ENCODE measurements at places on chromosomes 12 and 14.

DNA sequence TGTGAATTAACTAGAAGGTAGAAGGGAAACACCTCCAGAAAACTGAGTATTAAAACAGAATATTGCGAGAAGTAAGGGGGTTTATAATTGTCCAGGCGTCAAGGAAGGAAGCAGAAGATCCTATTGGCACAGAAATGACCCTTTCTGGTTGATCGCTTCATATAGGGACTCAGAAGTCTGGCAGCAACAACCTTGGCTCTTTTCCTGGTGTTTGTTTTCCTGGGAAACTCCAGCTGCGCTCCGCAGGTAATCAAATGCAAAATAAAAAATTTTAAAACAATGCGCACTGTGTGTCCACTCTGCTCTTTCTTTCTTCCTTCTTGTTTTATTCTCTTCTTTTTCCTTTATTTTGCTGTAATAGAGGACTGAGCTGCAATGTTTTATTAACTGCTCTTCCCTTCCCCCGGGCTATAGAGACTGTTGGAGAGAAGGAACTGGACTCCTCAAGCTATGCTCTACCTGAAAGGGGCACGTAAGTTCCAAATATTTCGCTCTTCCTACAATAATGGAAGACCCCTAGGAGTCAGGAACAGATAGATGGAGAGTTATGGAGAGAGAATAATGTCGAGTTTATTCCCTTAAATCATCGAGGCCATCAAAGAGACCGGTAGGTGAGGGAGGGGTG is 737 bp downstream of the SPX start:
- no peak for DNase-seq

DNA sequence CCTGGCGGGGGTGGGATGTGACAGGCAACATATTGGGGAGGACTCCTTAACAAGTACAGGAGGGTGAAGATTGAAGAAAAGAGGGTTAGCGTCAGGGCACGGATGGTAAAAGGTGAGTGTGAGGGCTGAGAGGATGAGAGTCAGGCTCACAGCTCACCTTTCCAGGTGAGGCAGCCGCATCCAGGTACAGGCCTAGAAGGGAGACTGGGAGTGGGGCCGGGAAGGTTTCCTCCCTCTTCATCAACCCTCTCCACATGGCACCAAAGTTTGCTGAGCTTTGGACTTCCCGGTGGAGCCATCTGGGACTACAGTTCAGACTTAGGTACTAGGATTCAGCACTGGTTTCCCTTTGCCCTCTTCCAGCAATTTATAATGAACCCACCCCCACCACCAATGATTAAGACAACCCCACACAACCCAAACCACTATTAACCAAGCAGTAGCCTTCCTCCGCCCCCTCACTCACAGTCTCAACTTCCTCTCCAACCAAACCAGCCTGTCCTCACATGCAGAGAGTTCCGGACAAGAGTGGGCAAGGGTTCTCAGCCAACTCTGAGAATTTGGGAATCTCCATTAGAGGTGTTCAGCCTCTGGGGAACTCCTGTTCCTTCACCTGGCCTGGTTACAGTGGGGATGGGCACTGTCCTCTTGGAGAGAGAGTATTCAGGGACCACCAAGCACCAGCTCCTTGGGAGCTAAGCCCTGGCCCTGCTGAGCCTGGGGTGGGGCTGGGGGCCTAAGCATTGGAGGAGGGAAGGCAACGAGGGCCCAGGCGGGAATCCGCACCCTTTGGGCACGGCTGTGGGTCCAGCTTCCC is 2.4 kb upstream of the HOXC4 start:
- DNase-seq, result no peak

GRCh38 chr14:85604714-85605113 is 74.8 kb downstream of the FLRT2 start:
- DNase-seq, result no peak

DNA sequence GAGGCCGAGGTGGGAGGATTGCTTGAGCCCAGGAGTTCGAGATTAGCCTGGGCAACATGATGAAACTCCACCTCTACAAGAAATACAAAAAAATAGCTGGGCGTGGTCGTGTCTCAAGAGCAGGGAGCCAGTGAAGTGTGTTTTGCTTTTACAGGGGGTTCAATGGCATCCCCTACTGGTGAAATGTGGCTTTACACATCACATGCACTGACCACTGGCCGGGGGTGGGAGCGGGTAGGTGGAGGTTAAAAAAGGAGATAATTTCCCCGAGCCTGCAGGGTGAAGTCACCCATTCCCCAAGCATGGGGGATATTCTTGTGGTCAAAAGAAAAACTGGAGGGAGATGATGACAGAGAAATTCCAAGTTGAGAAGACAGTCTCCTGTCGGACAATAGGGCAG is 63.6 kb upstream of the PWP1 start:
- peak; percentile 32 for DNase-seq

GRCh38 chr14:100476012-100476822 is 111.0 kb downstream of the BEGAIN start:
- no peak for DNase-seq

DNA sequence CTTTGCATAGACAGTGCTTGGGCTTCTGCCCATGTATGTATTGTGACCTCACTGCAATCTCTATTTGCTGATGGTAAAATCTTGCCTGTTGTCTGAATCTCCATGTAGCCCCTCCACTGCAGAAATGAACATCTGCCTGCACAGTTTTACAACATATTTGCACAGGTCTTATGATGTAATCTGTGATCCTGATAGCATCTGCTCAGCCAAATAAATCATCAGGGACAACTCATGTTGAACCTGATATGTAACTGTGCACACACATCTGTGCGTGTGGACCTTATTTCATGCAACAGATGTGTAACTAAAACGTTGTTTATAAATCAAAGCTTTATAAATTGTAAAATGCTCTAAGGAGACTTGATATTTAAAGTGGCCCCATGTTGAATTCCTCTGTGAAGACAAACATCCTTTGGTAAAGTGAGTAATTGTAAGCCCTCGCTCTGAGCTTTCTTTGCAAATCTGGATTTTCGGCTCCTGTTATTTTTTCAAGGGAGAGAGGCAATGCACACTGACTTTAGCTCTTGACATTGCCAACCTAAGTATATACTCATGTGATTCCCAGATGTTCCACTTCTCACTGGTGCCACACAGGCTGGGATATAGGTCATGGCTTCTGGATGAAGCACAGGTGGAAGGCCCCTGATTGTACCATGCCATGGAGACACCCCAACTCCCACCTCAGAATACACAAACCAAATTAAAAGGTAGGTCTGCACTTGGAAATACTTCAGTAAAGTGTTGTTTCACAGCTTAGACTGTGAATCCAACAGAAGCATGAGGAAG is 371.3 kb downstream of the GRIN2B start:
- no peak for DNase-seq

DNA sequence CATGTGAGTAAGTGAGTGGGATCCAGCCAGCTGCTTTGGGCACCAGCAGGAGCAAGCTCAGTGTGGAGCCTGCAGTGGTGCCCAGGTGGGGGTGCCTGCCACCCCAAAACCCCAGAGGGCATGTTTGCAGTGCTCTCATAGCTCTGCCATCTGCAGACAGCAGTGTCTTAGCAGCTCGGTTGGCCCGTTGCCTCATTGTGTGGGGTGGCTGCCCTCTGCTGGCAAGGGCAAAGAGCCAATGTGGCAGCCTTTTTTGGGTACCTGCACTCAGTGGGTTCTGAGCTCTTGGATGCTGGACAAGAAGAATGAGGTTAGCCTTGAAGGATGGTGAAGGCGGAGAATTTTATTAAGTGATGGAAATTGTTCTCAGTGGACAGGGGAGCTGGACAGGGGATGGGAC is 52.3 kb downstream of the NEUROD4 start:
- DNase-seq, result peak; percentile 70

DNA sequence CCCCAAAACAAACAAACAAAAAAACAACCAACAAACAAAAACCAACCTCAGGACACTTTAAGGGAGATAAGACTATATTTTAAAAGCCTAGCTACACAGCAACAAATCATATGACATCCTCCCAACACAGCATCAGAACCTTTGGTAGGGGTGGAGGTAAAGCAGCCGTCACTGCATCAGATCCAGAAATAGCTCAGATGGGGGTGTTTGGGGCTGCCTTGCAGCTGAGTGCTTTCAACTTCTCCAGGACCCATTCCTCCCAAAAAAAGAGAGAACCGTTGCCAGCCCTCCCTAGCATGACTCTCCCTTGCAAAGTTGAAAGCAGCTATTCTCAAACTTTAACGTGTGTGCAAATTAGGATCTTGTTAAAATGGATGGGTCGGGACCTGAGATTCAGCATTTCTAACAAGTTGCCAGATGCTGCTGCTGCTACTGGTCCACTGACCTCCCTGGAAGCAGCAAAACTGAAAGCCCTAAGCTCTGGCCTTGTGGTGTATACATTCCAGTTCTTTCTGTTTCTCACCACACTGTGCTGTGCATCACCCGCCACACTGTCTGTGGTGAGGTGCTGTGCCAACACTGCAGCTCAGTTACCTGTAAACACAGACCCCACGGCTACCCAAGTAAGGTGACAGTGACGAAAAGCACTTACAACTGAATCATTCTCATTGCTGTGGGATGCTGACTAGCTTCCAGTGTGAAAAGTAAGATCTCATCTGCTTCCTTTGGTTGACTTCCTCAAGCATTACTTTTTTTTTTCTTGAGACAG is 54.0 kb downstream of the SLC38A1 start:
- peak; percentile 49 for DNase-seq

DNA sequence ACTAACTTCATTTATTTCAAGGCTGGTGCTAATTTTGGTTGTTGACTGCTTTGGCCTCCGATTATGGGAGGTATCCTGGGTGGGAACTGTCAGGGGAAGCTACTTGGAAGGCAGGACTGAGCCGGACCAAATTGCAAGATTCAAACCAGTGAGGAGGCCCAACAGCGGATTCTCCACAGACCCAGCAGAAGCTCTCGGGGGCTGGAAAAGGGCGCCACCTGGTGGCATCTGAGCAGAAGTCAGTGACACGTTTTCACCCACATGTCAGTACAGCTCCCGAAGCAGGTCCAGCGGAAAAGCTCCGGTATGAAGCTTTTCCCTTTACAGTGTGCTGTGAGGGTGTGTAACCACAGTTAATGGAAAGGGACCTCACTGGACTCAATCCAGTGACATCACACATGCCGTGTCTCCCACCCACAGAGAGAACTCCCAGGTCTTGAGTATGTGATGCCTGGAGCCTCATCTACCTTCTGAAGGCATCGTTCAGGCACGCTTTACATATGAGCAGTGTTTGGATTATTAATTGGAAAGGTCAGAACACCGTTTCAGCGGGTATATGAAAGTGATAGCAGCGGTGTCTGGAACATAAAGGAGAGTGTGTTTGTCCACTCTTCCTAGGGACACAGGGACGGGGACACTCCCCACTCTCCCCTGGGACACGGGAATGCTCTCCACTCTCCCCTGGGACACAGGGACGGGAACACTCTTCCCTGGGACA is 3.6 kb upstream of the P2RX2 start:
- DNase-seq, result peak; percentile 86

GRCh38 chr12:48183876-48184548 is 568 bp downstream of the CCDC184 start:
- no peak for DNase-seq

DNA sequence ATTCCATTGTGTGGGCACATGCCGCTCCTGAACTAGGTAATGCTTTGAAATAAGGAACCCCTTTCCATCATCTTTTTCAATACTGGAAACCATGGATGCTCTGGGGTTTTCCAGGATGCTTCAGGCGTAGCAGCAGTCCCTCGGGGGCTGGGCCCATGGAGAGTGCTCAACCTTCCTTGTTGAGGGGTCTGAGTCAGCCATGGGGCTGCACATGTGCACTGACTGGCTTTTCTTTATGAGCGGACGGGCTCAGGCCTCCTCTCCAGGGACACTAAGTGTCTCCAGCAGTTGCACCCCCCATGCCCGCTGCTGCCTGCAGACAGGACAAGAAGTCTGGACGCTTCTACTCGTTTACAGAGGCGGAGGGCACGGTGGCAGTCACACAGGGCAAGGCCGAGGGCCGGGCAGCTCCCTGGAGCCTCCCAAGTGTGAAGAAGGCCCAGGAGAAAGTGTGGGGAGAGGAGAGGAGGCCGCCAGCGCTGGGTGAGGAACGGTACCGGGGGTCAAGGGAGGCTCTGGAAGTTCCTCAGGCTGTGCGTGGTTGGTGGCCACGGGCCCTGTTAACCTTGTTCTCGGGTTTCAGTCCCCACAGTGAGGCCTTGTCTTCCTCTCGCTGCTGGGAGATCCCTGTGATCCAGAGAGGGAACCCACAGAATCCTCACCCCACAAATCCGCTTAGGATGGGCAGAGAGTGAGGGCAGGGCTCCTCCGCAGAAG is 51.2 kb downstream of the TEAD4 start:
- no peak for DNase-seq

- DNase-seq, result no peak
Measured at GRCh38 chr14:103382376-103382775, 2.8 kb upstream of the MARK3 start.

- no peak for DNase-seq
Measured at GRCh38 chr12:119594399-119594730, 791 bp downstream of the TMEM233 start.

GRCh38 chr12:108560321-108560721 is 652 bp downstream of the SART3 start:
- DNase-seq, result no peak

GRCh38 chr12:107660861-107661415 is 24.7 kb upstream of the PWP1 start:
- DNase-seq, result no peak

- no peak for DNase-seq
Measured at GRCh38 chr12:110697236-110697635, 8.3 kb upstream of the HVCN1 start.

GRCh38 chr12:122144885-122145284 is 29.1 kb downstream of the IL31 start:
- DNase-seq, result no peak

DNA sequence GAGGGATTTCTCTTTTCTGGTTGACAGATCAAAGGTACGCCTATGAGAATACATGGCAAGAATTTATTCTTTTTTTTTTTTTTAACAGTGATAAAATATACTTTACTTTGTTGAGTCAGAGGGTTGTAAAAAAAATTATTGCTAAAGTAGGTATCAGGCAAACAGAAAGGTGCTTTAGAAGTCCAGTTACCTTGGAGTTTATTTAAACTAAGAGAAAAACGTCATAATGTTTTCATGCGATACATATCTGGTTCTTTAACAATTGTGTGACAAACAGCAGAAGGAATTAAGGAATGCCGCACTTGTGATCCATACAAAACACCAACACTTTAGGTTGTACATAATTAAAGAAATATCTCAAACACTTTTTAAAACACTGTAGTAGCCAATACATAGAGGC is 94.2 kb downstream of the BORCS5 start:
- no peak for DNase-seq

GRCh38 chr14:23002592-23002991 is 7.4 kb downstream of the C14orf93 start:
- DNase-seq, result no peak

GRCh38 chr12:62683776-62684569 is 217.3 kb downstream of the MON2 start:
- no peak for DNase-seq

GRCh38 chr14:94773061-94773648 is 3.2 kb upstream of the GSC start:
- no peak for DNase-seq

DNA sequence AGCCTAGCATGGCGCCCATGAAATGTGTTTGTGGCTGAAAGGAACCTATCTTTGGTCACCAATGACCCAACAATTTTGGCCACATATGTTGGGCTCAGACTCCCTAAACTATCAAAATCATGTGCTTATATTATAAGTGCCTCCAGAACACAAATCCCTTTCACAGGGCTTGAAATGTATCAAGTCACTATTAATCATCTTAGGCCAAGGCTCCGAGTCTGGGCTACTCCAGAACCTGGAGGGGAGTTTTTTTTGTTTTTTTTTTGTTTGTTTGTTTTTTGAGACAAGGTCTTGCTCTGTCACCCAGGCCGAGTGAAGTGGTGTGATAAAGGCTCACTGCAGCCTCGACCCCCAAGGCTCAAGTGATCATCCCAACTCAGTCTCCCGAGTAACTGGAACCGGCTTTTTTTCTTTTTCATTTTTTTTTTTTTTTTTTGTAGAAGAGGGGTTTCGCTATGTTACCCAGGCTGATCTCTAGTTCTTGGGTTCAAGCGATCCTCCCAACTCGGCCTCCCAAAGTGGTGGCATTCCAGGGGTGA is 989 bp upstream of the DRAM1 start:
- peak; percentile 29 for DNase-seq

Data from KBM-7 (cell line).